ENCODE measurements at places on chromosomes 12 and 14.

GRCh38 chr12:124416516-124417395, 121.9 kb downstream of the RFLNA start:
- no peak for DNase-seq

DNA sequence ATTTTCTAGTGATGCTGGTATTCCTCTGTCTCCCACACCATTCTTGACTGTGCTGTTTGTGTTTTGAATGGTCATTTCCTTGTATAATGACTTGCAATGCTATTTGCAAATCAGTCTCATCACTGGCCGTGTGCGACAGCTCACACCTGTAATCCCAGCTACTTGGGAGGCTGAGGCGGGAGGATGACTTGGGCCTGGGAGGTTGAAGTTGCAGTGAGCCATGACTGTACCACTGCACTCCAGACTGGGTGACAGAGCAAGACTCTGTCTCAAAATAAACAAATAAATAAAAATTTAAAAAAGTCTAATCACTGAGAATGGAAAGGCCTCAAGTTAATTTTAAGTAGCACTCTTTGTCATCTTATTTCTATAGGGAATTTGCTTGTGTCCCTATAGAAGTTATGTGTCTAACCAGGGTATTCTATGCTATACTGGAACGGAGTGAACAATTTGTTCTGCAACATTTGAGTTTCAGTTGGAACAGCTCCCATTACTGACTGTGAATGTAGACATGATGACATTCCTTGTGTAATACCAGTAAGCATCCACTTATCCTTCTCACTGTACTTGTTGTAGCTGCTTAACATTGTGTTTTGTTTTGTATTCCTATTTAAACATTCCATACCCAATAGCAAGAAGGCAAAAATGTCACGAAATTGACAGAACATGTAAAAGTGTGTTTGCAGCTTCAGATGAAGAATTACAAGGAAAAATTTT, 126.3 kb downstream of the MGST1 start:
- no peak for DNase-seq

GRCh38 chr14:28608851-28609828, 157.4 kb upstream of the FOXG1 start:
- DNase-seq, result peak; percentile 67

- DNase-seq, result no peak
Observed at GRCh38 chr12:76028571-76029277, 2.9 kb downstream of the PHLDA1 start.

- DNase-seq, result no peak
Observed at GRCh38 chr12:7374423-7375144, 69.4 kb downstream of the CD163L1 start.

DNA sequence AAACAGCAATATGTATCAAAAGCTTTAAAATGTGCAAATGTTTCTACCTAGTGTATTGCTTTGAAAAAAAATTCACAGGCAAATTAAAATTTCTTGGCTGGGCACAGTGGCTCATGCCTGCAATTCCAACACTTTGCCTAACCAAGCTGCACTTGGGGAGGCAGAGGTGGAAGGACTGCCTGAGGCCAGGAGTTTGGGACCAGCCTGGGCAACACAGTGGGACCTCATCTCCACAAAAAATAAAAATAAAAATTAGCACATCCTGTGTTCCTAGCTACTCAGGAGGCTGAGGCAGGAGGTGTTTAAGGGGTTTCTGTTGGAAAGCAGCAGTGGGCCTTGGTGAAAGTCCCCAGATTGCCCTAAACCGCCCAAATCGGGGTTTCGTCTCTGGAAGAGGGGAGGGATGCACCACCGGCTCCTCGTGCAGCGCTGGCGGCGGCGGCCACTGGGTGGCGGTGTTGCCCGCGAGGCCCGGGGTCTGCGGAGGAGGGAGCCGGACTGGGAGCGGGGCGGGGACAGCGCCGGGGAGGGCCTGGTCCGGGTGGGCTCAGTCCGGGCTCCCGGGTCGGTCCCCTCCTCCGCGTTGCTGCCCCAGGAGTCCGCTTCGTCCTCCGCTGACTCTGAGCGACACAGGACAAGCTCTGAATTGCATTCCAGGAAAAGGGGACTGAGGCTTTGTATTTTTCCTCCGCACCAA, 265.6 kb downstream of the AACS start:
- DNase-seq, result peak; percentile 52

- DNase-seq, result no peak
Observed at GRCh38 chr14:47346849-47347248, 328.6 kb downstream of the MDGA2 start.

GRCh38 chr12:74537126-74537706, 419 bp upstream of the ATXN7L3B start:
- DNase-seq, result peak; percentile 45

- no peak for DNase-seq
Observed at GRCh38 chr14:96261772-96262655, 6.0 kb downstream of the BDKRB1 start.

DNA sequence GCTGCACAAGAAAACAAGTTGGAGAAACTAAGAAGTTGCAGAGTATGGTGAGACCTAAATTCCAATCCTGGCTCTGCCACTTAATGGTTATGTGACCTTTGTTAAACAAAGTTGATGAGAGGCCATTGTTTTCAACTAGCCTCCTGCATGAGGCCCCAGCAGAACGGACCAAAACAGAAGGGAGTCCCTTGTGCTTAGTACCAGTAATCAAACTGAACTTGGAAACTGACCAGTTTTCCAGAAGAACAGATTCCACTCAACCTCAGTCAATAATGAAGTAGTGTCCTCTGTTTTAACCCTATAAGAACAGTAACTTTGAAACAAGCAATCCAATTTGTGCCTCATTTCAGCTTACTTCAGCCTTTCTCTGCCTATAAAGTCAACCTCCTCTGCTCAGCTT, 69.9 kb downstream of the C12orf56 start:
- no peak for DNase-seq

DNA sequence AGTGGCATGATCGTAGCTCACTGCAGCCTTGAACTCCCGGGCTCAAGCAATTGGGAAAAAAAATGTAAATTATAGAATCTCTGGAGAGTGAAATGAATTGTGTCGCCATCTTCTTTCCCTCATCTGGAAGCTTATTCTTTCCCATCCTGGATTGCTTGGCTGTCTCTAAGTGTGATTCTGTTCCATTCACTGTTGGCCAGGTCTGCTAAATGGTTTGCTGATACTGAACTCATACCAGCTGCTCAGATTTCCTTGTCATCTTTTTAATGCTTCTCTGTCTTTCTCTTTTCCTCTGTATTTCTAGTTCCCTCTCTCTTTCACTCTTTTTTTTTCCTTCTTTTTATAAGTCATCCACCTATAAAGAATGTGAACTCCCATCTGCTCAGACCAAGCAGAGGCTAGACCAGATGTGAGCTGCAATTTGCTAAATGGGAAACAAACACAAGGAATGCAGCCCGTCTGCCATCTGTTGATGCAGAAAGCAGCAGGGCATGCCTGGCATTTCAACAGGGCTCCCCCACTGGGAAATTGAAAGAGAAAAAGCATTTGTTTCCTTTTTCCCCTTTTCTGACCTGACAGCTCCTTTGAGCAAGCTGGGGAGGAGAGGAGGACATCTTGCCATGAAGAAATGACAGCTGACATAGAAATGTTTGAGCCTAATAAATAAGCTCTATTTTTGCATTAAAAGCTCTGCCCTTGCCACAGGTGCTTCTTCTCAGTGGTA, 1823.6 kb upstream of the FLRT2 start:
- no peak for DNase-seq

DNA sequence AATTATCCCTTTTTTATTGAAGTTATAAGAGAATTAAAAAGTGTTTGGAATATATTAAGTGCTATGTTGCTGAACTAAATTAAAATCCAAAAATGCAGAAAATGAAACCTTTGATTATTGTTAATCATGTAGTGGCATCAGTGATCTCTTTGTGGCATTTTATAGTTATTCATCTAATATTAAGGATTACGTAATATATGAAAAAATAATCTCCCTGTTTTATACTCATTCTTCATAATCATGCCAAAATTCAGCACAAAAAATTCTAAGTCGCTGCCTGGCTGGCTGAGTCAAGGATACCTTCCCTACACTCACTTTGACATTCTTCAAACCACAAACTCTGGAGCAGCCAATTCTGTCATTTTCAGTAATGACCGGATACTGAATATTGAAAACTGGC, 63.7 kb downstream of the ARL1 start:
- no peak for DNase-seq

DNA sequence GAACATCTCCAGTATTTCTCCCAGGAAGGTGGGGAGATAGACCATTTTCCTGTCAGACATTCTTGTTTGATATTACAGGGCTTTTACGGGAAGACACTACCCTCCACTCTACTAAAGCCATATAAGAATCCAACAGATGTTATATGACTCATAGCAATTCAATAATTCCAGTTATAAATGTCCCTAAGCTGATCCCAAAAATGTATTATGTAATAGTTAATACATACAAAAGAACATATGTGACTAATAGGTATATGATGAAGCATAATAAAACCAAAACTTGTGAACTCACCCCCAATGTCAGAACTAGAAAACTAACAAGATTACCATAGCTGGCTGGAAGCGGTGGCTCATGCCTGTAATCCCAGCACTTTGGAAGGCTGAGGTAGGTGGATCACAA, 84.2 kb downstream of the EFCAB11 start:
- DNase-seq, result no peak

DNA sequence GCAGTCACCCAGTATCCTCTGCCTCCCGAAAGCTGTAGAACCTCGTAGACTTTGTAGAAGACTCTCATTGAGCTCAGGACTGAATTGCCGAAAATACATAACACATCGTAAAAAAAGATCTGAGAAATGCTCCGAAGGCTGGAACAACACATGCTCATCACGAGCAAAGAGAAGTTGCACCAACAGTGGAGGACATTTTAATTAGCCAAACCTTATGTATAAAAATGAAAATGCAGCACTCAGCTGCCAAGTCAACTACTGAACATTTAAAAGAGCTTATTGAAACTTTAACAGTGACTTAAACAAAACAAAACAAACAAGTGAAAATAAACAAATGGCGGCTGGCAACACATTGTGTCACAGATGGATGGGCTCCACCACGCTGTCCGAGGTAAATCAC, 519.9 kb downstream of the TMEM132D start:
- no peak for DNase-seq

DNA sequence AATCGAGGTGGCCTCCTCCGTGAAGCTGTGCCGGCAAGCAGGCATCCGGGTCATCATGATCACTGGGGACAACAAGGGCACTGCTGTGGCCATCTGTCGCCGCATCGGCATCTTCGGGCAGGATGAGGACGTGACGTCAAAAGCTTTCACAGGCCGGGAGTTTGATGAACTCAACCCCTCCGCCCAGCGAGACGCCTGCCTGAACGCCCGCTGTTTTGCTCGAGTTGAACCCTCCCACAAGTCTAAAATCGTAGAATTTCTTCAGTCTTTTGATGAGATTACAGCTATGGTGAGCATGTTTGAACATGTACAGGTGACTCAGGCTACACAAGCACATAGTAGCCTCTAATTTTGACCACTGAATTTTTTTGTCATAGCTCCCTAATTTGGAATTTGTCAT, 59.7 kb downstream of the ATP2A2 start:
- no peak for DNase-seq

GRCh38 chr12:106299202-106299774, 3.2 kb upstream of the TCP11L2 start:
- DNase-seq, result no peak

DNA sequence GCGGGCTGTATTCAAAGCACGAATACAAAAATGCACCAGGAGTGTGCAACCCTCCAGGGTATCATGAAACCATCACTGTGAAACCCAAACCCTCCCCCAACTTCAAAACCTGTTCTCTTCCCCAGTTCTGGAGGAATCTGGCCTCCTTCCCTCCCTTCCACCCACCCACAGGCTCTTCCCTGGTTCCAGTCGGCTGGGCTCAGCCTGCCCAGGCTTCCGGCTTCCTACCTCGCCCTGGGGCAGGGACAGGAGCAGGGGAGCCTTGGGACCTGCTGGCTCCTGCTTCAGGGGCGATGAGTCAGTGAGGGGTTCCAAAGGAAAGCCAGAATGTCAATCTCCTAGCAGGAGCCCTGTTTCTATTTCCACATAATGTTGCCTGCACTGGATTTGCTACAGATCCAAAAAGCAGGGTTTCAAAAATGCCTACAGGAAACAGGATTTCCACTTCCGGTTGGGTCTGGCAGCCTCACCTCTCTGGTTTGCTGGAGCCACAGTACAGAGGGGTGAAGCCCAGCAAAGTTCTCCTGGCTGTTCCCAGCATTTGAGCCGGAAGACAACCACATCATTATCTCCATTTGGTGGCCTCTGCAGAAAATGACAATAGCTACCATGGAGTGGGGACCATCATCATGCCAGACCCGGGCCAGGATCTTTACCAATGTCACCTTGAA, 278.3 kb downstream of the DPF3 start:
- DNase-seq, result peak; percentile 52

DNA sequence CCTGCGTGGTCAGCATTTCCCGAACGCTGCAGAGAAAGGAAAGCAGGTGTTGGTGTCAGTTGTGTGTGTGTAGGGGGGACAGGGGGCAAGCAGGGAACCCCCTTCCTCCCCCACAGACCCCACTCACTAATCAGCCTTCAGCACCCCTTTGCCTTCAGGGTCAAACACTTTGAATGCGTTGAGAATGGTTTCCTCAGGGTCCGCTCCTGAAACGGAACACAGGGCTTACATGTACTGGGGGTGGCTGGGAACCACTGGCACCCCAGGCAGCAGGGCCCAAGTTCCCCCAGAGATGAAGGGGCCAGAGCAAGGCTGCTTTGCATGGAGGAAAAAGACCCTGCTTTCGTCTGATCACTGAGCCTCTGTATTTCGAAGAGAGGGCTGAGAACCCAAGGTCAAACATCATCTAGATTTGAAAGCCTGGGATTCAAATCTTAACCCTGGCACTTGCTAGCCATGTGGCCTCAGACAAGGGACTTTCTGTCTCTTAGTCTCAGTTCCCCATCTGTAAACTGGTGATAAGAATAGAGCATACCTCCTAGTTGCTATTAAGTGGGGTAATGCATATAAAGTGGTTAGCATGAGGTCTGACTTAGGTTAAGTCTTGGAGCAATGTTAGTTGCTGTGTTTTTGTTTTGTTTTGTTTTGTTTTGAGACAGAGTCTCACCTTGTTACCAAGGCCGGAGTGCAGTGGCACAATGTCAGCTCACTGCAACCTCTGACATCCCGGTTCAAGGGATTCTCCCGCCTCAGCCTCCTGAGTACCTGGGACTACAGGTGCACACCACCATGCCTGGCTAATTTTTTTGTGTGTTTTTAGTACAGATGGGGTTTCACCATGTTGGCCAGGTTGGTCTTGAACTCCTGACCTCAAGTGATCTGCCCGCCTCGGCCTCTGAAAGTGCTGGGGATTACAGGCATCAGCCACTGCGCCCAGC, 7.0 kb downstream of the MYL2 start:
- no peak for DNase-seq
